HFFc6 (cell line): ENCODE measurements at places on chromosomes 12 and 14. TPM values are rescaled to one million over a fixed set of nuclear protein-coding genes. Genes with fewer than 3 reads are reported as not detected.

NTF3 gene
- total RNA-seq, result 7.8 to 9.0 TPM (median 7.8 TPM) in 3 replicates

DHRS2 gene
- 0.18 to 0.59 TPM (median 0.40 TPM) in 3 replicates for total RNA-seq

C12orf50 gene
- not detected in 3 replicates for total RNA-seq

GRCh38 chr12:27161458-27162228, 79.3 kb upstream of the C12orf71 start:
- no peak for DNase-seq
